T47D (cell line): ENCODE measurements at places on chromosomes 16 and 17.
A peak's percentile ranks its signal among the peaks of the same experiment; 100 is the strongest.

- no peak for DNase-seq
Observed at GRCh38 chr16:63244631-63245030, 1208.4 kb upstream of the CDH8 start.

- no peak for DNase-seq
Observed at GRCh38 chr17:16085066-16085699, 85.6 kb downstream of the TTC19 start.

DNA sequence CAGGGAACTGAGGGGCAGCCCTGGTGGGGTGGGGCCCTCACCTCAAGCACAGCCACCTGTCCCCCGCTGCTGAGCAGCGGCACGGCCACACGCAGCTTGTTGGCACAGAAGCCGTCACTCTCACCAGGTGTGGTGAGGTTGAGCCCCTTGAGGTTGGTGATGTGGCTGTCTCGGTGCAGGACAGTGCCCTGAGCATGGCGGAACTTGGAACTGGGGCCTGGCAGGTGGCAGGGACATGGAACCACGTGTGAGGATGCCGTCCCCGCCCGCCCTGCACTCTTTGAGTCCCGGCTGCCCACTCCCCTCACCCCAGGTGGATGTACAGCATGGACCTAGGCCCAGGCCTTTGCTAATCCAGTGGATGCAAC lies 9.7 kb upstream of the VASN start:
- DNase-seq = no peak

DNA sequence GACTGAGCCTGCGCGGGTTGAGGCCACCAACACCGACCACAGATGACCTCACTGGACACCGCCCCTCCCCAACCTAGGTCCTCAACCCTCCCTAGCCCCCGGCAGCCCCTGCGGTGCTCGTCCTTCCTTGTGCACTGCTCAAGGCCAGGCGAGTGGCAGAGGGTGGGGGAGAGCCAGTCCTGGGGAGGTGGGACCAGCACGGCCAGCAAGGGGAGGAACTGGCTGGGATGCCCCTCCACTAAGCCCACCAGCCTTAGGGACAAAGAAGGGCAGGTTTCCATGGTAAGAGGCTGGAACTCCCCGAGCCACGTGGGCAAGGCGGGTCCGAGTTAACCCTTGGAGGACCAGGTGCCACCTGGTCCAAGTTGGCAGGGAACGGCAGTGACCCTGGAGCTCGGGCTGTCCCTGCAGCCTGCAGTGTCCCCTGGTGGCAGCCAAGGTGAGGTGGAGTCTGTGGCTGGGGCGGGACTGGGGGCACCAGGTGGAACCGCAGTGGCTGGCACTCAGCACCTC lies 9.2 kb downstream of the FSCN2 start:
- DNase-seq = peak; percentile 64

- DNase-seq = no peak
Observed at GRCh38 chr16:86554599-86554916, 477 bp downstream of the MTHFSD start.

DNA sequence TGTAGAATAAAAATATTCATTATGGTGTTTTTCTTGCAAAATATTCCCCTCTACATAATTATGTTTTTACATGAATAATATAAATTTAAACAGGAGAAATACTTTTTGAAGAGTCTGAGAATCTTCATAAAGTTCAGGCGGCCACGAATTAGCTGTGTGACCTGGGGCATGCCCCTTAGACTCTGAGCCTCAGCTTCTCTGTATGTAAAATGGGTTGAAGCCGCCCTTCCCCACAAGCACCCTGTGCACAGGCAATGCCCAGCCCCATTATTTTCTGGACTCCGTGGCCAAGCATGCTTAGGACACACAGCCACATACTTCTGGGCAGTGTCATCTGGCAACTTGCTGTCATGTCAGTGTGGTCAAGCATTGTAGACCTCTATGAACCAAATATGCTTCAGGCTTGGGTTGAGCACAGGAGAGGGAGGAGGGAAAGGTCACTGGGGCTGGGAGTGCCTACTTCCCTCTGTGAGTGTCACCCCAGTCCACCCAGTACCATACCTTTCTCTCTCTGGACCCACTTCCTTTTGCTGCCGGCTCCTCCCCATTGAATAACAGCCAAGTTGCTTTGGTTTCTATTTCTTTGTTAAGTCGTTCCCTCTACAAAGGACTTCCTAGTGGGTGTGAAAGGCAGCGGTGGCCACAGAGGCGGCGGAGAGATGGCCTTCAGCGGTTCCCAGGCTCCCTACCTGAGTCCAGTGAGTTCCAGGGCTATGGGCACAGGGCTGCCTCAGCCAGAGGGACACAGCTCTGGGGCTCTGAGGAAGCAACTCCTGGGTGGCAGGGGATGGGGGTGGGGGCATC lies at the start of gene LGALS9:
Gene LGALS9, plus strand, starts transcription at position 582 of the 804 bp plus-strand sequence. Its CDS starts 78 bp downstream, at position 660.
- DNase-seq = no peak

GRCh38 chr16:19033761-19034160 lies 33.7 kb upstream of the COQ7 start:
- no peak for DNase-seq

DNA sequence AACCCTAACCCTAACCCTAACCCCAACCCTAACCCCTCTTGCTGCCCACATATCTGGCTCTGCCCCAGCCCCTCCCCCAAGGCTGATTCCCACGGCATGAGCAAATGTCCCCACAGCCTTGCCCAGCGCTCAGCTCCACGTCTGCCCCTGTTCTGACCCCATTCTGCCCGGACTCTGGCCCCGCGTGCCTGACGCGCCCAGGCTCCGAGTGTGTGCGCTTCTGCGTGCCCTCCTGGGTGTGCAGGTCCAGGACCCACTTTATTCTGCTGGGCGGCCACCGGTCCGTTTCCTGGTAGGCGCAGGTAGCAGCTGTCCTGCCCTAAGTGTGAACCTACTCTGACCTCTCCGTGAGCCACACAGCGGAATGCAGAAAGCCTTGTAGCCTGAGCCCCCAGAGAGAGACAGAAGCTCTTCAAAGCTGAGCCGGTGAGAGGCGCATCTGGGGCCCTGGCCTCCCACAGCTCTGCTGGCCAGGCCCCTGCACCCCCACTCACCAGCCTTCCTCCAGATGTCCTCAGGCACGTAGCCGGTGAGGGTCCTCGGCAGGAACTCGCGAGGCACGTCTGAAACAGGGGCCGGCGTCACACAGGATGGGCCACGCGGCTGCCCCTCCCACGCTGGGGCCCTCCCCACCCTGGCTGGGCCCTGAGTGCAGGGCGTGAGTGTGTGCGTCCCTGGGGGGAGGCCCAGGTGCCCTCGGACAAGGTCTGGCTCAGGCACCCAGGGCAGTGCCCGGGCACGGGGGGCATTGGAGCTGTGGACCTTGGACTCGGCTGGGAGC lies 14.0 kb upstream of the PABPN1L start:
- no peak for DNase-seq

GRCh38 chr17:80449930-80450576 lies 26.4 kb downstream of the NPTX1 start:
- DNase-seq = no peak

DNA sequence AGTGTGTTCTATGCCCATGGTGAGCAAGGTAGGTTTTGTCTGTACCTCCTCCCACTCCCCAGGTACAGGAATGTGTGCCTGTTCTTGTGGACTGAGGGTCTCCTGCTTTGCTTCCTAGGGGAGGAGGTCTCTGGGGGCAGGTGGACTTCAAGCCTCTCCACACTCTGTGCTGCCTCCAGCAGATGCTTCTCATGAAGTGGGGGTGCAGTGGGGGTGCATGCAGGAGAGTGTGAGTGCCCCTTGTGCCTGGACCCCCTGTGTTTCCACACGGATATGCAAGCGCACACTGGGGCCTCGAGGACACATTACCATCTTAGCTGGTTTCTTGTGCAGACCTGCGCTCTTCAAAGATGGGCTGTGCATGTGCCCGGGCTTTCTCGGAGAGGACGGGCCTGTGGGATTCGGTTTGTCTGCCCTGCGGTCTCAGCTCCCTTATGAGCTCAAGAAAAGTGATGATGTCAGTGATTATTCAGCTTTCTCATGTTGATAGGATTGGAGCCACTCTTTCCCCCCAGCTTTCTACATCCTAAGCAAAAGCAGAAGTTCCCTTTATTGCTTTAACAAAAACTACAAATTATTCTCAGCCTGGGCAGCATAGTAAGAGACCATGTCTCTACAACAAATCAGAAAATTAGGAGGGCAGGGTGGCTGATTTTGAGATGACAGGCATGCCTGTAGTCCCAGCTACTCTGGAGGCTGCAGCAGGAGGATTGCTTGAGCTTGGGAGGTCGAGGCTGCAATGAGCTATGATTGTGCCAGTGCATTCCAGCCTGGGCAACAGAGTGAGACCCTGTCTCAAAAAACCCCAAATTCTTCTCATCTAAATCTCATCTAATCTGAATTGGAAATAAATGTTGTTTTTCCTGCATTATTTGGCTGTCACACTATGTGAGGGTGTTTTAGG lies 86.8 kb downstream of the RPTOR start:
- DNase-seq = no peak

GRCh38 chr16:25271421-25271820 lies 13.8 kb upstream of the ZKSCAN2 start:
- DNase-seq = no peak

DNA sequence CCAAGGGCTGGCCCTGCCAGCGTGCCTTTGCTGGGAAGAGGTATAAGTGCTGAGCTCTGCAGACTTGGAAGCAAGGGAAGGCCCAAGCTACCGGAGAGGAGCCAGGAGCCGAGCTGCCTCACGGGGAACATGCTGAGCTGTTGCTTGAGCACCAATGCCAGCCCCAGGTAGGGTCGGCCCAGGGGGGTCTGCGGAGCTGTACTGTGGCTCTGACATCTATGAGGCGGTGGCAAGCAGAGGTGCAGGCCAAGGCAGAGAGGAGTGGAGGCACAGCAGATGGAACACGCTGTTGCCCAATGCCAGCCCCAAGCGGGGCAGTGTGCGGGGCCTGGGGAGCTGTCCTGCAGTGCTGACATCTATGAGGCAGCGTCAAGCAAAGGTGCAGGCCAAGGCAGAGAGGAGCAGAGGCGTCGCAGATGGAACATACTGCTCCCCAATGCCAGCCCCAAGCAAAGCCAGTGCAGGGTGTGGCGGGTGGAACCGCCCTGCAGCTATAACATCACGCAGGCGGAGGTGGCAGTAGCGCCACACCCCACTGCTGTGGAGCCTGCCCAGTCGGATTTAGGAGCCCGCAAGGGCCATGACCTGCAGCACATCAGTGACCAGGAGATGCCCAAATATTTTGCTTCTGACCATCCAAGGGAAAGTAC lies 10.0 kb downstream of the GGA2 start:
- no peak for DNase-seq

- DNase-seq = no peak
Observed at GRCh38 chr17:64783556-64784352, 121.6 kb upstream of the SMURF2 start.

DNA sequence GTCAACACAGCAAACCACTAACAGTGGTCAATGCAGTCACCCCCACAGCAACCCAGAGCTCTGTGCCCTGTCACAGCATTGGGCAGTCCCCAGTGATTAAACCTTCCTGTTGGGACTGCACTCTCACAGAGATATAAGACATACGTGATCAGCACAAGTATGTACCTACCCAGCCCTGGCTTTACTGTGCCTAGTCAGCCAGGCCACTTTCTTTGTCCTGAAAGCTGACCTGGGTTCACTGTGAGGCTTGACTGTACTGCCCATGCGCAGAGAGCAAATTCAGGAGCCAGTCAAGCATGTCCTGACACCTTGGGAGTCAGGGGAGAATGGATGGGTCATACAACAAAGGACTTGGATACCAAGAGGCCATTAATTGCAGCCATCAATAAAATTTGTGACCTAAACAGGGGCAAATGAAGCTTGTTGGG lies 10.9 kb upstream of the TMEM170A start:
- no peak for DNase-seq

DNA sequence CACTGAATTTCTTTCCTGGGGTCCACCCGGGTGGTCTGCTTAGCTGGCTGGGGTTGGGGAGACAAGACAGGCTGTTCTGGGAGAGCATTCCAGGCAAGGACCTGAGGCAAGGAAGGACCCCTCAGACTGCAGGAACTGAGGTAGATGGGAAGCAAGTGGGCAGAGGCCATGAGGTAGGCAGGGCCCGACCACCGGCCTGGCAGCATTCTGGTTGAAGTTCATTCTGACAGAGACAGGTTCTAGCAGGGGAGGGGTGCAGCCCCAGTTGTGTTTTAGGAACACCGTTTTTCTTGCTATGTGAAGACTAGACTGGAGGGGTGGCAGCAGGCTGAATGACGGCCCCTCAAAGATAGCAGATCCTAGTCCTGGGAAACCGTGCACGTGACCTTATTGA lies 17.5 kb downstream of the B9D1 start:
- no peak for DNase-seq

DNA sequence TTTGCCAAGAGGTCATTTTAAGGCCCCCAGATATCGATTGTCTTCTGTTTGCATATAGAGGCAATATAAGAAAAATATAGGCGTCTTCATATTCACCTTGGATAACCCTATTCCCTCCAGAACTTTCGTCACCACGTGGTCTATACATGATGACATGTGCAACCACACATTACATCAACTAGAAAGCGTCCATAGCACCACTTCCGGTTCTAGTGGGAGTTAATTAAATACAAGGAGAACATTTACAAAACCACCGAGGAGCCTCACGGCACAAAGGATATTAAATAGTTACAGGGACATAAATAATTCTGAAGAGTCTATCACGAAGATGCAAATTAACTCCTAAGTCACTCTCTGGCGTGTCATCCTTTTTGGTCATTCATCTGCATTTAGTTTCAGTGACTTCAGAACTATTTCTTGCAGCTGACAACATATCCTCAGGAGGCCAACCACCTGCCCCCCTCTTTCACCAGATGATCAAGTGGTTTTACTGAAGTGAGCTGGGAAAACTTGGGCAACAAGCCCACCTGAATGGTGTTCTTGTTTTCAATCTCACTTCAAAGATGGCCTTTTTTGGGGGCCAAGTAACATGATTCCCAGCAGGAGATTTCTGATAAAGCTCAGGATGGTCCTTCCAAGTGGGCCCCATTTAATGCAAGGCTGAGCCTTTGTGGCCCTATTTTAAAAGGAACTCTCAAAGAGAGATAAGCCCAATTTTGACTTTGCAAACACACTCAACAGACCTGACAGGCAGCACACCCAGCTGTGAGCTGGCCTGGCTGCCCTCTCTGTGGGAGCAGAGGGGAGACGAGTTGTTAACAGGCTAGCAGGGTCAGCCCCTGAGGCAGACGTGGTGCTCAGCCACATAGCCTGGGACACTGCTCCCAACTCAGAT lies 15.3 kb downstream of the CMTM3 start:
- no peak for DNase-seq

- no peak for DNase-seq
Observed at GRCh38 chr16:10575506-10576130, 4.8 kb downstream of the EMP2 start.

GRCh38 chr16:3879258-3879886 lies 1.1 kb downstream of the CREBBP start:
- DNase-seq = no peak

DNA sequence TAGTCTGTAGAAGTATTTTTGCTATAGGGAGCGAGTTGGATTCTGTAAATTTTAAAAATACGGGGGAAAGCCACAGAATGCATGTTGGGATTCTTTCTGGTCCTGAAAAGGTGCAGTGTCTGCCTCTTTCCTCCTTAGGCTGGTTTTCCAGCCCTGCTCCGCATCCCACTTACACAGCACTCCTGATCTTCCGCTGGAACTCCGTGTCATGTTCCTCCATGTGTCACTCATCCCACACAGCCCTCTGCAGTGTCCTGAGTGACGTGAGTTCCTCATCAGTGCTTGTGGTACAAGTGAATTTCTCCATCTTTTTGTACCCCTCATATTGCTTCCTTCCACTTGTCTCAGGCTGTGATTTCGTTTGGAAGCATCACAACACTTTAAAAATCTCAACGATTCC lies 34.5 kb downstream of the COX10 start:
- DNase-seq = no peak
